ENCODE measurements at places on chromosomes 2 and 18. TPM values are rescaled to one million over a fixed set of nuclear protein-coding genes. Genes with fewer than 3 reads are reported as not detected.

Gene GALNT3
- 1.9 TPM for total RNA-seq

Gene LINC00305
- not detected for total RNA-seq

Gene PROKR1
- not detected for total RNA-seq

Gene IL36B
- total RNA-seq: not detected

Gene POTEJ
- not detected for total RNA-seq

Gene LRRC30
- not detected for total RNA-seq

Gene NLRC4
- not detected for total RNA-seq

Gene GKN2
- total RNA-seq: not detected

Gene TMEM185B
- total RNA-seq: 17.2 TPM

Gene BABAM2
- total RNA-seq: 66.8 TPM

Gene CPO
- not detected for total RNA-seq

Gene FAM237A
- total RNA-seq: not detected

Gene LRATD1
- total RNA-seq: not detected

Gene CYRIA
- 0.70 TPM for total RNA-seq

Gene DNAH6
- total RNA-seq: 0.90 TPM

Gene SP5
- total RNA-seq: not detected

Gene CLEC4F
- total RNA-seq: not detected

Gene ATP5F1A
- total RNA-seq: 489 TPM

Gene CHRNA1
- total RNA-seq: not detected

Gene MAB21L4
- total RNA-seq: not detected

Gene CLIP4
- 28.3 TPM for total RNA-seq

Gene CABYR
- total RNA-seq: 1.3 TPM

Gene ITPRIPL1
- total RNA-seq: 28.2 TPM

Gene DPP10
- total RNA-seq: not detected

Gene RAB17
- total RNA-seq: 0.69 TPM

Gene RFTN2
- total RNA-seq: not detected

Gene M1AP
- total RNA-seq: not detected

Gene TCF23
- total RNA-seq: not detected

Gene RGPD4
- 0.07 TPM for total RNA-seq

Gene GPR55
- 5.3 TPM for total RNA-seq

Gene PFN4
- total RNA-seq: not detected

Gene EGR4
- total RNA-seq: 0.29 TPM

Gene REV1
- total RNA-seq: 31.1 TPM

Gene SERPINB8
- total RNA-seq: 7.5 TPM

Gene BAZ2B
- 8.2 TPM for total RNA-seq

Gene DSEL
- 0.09 TPM for total RNA-seq

Gene VSNL1
- not detected for total RNA-seq

Gene SCG2
- not detected for total RNA-seq

Gene FEV
- not detected for total RNA-seq

Gene ZNF236
- 12.7 TPM for total RNA-seq

Gene REEP1
- total RNA-seq: 0.23 TPM
